ENCODE measurements at places on chromosomes 7 and 10. TPM values are rescaled to one million over a fixed set of nuclear protein-coding genes. Genes with fewer than 3 reads are reported as not detected.

- DNase-seq, result no peak
These were observed 53.3 kb downstream of the ADCYAP1R1 start for GRCh38 chr7:31105256-31105950.

GRCh38 chr10:99647601-99648151 lies 11.6 kb upstream of the ENTPD7 start:
- DNase-seq, result no peak

DNA sequence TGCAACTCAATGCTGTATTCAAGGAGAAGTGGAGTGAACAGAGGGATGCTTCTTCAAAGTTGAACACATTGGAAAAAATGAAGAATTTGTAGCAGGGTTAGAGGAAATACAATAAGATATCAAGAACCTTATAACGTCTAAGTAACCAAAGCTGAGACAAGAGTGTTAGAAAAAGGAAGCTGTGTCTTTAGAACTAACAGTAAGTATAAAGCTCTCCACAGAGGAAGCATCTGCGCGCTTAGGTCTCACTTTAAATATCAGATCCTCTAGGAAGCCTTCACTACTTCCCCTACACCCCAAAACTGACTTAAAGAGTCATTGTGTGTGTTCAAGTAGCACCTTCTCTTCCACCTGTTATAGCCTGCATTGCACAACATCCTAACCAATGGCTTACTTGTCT lies 43.0 kb downstream of the CH25H start:
- DNase-seq, result no peak

- DNase-seq, result no peak
These were observed 364.0 kb downstream of the GFRA1 start for GRCh38 chr10:115909037-115909436.

GRCh38 chr10:5355594-5356301 lies 9.0 kb upstream of the UCN3 start:
- no peak for DNase-seq

RNF133 gene
- 1.6 TPM for total RNA-seq

RBP3 gene
- not detected for total RNA-seq

FAM25G gene
- total RNA-seq, result not detected

GRCh38 chr7:2017914-2018568 lies 214.7 kb downstream of the MAD1L1 start:
- no peak for DNase-seq

DNA sequence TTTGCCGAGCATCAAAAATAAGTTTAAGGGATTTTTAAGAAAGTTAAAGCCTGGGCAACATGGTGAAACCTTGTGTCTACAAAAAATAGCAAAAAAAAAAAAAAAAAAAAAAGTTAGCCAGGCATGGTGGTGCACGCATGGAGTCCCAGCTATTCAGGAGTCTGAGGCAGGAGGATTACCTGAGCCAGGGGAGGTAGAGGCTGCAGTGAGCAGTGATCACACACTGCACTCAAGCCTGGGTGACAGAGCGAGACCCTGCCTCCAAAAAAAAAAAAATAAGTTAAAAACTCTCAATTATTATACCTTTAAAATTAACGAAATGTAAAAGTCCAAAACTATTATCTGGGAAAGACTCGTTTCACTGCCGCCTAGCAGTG lies 35.0 kb upstream of the DAGLB start:
- DNase-seq, result no peak

GRCh38 chr7:151762583-151763245 lies 114.2 kb downstream of the PRKAG2 start:
- DNase-seq, result no peak

IKZF5 gene
- 10.6 TPM for total RNA-seq

INSYN2A gene
- total RNA-seq, result 0.51 TPM

DNA sequence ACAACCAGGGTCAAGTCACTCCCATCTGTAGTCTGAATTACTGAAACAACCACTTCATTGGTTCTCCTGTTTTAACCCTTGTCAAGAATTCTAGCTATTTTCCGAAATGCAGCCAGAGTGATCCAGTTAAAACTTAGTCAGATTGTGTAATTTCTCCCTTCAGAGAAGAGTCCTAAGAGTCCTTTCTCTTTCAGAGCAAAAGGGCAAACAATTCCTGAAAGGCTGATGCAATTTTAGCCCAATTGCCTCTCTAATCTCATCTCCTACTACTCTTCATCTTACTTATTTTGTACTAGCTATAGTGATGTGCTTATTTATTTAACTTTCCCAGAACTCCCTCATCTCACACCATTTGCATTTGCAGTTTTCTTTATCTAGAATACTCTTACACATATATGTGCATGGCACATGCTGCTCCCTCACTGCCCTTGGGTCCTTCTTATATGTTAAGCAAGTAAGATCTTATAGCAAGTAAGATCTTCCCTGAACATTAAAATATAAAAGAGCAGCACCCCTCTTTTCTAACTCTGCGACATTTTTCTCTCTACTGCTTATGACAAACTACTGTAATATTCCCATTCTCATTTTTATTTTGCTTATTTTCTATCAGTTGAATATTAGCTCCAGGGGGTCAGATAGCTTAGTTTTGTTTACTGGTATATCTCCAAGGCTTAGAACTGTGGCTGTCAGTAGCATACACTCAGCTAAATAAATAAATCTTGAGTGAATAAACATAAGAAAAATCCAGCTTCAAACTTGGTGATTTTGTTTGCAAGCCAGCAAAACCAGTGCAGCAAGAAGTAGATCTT lies 44.6 kb downstream of the HGF start:
- no peak for DNase-seq

- DNase-seq, result peak; percentile 24
These were observed 110.7 kb downstream of the ICA1 start for GRCh38 chr7:8151161-8151725.
